ENCODE measurements at places on chromosomes 4 and X.

DNA sequence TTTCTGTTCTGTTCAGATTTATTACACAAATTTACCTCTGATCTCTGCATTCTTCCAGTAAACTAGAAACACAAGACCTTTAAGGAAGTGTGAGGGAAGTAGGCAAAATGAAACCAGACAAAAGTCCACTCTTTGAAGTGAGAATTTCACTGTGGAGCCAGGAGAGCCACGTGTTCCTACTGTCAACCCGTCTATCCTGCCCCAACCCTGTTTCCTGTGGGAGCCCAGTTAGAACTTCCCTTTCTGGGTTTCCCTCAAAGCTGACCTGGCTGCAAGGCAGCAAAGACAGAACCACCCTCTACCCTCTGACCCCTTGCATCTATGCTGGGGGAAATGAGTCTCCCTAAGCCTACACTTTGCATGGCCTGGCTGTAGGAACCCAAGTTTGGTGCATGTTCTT is 40.0 kb downstream of the TMEM144 start:
- no peak for DNase-seq

- no peak for DNase-seq
Measured at GRCh38 chrX:112678831-112679230, 907 bp downstream of the LHFPL1 start.

DNA sequence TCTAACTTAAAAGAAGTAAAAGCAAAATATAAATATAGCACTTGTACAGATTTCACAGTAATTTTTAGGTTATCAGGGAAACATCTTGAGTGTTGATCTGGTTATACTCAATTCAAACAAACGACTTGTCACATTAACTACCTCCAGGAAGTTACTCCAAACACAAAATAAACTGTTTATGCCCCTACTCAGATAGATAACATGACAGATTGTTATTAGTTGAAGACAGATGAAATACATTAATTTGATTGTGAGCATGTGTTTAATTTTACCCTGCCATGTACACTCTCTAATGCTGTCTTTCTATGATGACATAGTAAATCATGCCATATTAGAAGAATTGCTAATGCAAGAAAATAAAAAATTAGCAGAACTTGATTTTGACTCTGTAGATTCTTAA is 88.0 kb downstream of the RAB28 start:
- no peak for DNase-seq

DNA sequence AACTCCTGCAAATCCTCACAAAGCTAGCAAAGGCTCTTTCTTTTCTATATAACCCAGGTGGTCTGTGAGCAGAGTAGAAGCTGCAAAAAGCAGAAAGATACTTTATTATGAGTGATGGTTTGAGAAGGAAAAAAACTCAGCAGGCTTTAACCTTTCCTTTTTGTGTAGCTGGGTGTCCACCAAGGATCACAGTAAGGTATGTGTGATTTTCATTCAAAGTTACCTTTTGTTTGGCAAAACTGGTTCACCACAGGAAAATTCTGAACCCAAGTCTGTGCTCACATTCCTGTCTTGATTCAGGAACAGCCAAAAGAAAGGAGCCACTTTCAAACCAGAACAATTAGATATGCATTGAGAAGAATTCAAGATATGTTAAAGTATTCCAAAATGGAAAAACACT is 35.7 kb downstream of the FRAS1 start:
- no peak for DNase-seq

- DNase-seq: no peak
Measured at GRCh38 chrX:99073551-99073950, 1336.5 kb downstream of the PCDH19 start.

- no peak for DNase-seq
Measured at GRCh38 chrX:129093706-129094105, 429.6 kb downstream of the SMARCA1 start.

- DNase-seq: no peak
Measured at GRCh38 chr4:101870874-101871273, 80.3 kb downstream of the BANK1 start.

DNA sequence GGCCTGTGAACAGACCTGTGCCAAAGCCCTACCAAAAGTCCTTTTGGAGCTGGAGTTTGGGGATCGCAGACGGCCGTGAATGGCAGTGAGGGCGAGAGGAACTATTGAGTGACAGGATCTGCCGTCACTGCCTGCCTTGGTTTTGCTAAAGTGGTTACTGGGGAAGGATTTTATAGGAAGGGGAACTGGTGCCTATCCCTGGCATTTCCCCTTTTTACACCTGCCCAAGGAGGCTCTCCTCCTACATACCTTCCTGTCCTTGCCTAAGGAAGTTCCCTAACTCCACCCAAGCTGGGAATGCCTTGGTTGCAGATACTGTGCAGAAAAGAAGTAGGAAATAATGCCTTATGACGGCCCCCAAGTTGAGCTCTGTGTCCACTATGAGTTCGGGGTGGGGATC is 14.5 kb downstream of the LONRF3 start:
- no peak for DNase-seq

DNA sequence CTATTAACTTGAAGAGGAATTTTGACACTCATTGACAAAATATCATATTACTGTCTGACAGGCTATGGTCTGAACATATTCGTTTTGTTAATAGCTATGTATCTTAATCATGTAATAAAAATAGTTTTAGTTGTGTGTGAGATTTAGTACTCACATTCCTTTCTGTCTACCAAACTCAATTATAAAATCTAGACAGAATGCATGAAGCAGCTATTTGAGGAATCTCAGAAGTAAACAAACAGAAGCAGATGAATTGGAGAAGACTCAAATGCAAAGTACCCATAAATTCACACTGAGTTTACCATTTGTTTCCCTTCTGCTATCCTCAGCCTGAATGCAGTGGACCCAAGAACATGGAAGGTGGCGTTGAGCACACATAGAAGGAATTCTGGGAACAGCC is 841.6 kb upstream of the AADAT start:
- no peak for DNase-seq

DNA sequence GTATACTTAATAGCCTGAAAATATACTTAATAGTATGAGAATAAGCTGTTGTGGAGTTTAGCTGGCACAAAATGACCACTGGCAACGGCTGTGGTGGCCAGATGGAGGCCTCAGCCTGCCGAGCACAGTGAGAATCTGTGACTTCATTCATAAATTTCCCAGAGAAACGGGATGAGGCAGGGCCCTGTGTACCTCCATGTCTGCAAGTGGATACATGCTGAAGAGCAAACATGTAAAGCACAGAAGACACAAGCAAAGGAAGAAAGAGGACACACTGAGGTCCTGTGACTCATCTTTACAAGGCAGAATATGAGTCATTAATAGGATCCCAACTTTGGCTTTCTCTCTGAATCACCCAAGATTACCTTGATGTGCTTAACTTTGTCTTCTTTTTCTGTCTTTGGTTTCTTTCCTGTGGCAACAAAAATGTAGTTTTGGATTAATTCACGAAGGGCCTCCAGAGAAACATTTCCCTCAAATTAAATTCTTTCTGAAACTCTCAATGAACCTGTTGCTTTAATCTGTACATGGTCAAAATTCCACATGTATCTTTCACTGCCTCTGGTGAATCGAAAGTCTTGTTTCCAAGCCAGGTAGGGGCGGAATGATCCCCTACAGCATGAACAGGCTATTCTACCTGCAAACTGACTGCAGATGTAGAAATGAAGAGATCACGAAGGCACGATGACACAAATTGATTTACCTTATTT is 56.4 kb downstream of the IRF2 start:
- DNase-seq: no peak
